ENCODE measurements at places on chromosomes 7 and 10. TPM values are rescaled to one million over a fixed set of nuclear protein-coding genes. Genes with fewer than 3 reads are reported as not detected.

DNA sequence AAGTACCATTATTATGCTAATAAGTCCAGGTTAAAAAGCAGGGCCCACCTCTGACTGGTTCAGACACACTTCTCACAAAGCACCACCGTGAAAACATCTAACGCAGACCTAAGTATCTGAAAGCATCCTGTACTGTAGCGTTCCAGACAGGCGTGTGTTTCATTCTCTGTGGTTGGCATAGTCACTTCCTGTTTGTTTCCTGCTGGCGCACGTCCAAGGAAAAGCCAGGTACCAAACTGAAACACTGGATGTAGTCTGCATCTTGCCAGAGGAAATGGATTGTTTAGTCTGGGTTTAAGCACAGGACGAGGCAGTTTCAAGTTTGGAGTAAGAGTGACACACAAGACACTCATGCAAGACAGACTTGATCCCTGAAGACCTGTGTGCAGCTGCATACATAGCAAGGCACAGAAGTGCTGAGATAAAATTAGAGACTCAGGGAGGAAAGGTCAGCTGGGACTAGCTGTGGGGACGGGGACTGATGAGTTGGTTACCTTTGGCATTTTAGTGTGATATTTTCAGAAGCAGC is 23.3 kb downstream of the BPGM start:
- DNase-seq = no peak

GRCh38 chr7:146136357-146136875 is 19.8 kb downstream of the CNTNAP2 start:
- DNase-seq = no peak

DNA sequence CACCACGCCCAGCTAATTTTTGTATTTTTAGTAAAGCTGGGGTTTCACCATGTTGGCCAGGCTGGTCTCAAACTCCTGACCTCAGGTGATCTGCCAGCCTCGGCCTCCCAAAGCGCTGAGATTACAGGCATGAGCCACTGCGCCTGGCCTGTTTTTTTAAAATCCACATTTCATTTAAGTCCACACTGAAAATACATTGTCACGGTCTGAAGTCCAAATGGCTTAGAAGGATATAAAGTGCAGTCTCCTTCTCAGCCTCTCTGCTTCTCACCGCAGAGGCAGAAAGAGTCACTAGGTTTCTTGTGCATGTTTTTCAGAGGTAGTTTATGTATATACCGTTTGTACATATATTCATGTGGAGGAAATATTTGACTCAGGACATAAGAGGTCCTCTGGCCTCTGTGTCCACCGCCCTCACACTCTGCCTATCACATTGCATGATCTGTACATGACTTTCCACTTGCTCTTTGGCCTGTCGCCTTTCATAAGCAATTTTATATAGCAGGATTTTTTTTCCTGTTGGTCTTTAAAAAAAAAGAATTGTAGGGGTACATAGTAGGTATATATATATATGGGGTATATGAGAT is 42.9 kb downstream of the BLNK start:
- no peak for DNase-seq

DNA sequence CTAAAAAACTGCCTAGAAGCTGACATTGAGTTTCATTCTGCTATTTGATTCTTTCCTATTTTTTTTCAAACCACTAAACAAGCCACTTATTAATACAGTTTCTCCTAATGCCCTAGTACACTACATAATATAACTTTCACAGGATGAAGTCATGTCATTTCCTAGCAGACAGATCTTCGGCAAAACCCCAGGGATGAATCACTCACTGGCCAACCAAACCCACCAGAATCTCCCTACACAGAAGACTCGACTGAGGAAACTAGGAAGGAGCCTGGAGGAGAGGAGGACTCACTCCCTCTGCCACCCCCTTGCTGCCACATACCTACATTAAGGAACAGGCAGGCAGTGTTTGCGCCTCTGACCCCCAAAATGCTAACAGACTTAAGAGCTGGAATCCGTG is 33.4 kb downstream of the XPNPEP1 start:
- no peak for DNase-seq

- no peak for DNase-seq
These were observed 8.5 kb upstream of the ZNF22 start for GRCh38 chr10:44992070-44992731.

The VGF gene
- polyA plus RNA-seq = 0.16 TPM

- DNase-seq = no peak
These were observed at the start of gene MEST for GRCh38 chr7:130491841-130492522. MEST (plus strand) TSS chr7:130492085; CDS start chr7:130492314, 229 bp downstream.

DNA sequence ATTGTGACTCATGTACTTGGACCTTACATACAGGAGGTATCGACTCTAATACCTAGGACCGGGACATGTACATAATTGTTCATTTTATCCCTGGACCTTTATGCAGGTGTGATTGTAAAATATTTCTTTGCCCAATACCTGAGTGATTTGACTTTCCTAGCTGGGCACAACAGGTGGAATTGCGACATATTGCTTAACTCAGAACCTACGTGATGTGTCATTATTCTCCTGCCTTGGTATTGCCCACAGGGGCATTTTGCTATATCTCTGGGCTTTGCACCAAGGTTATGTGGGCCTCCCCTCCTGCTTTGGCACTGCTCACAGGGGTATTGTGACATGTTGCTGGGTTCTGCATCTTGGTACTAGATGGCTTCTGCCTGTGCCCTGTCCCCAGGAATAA is 23.9 kb upstream of the ZNF107 start:
- DNase-seq = no peak

- no peak for DNase-seq
These were observed 120.7 kb downstream of the CHN2 start for GRCh38 chr7:29315122-29315891.

The INSYN2A gene
- polyA plus RNA-seq = 3.9 TPM
